Activated naive CD8-positive, alpha-beta T cell treated with anti-CD3 and anti-CD28 coated beads, Interleukin-2, amount 50 U/mL, for 24 hours (primary cell): ENCODE measurements at places on chromosomes 3 and 15.
A peak's percentile ranks its signal among the peaks of the same experiment; 100 is the strongest.

DNA sequence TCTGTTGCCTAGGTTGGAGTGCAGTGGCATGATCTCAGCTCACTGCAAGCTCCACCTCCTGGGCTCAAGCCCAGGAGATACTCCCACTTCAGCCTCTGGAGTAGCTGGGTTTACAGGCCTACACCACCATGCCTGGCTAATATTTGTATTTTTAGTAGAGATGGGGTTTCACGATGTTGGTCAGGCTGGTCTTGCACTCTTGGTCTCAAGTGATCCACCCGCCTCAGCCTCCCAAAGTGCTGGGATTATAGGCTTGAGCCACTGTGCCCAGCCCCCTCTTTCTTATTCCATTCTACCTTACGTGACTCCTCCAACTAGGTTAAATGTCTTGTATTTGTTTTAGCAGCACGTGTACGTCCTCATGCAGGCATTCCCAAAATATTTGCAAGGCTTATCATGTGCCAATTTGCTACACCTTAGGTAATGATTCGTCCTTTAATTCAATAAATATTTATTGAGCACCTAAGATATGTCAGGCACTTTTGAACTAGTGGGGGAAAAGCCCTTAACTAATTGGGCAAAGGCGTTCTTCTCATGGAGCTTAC lies 14.9 kb upstream of the MAGI1 start:
- no peak for DNase-seq

- no peak for DNase-seq
Measured at GRCh38 chr3:122427857-122428471, 12.1 kb upstream of the WDR5B start.

DNA sequence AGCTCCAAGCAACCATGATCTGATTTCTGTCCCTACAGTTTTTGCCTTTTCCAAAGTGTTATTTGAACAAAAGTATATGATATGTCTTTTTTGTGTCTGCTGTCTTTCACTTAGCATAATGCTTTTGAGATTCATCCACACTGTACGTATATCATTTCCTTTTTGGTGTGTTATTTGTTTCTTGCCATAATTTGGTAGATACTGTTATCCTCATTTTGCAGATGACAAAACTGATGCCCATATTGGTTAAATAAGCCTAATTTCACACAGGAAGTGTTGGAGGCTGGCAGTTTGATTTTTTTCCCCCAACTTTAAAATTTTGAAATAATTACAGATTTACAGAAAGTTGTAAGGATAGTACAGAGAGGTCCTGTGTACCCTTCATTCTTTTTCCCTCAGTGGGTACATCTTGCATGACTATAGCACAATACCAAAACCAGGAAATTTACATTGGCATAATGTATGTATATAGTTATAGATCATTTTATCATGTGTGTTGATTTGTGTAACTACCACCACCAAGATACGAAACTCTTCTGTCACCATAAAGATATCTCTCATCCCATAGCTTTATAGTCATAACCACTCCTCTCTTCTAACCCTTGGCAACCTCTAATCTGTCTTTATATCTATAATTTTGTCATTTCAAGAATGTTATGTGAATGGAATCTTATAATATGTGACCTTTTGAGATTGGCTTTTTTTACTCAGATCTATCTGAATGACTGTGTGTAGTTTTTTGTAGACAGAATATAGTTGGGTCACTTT lies 55.6 kb downstream of the RASA2 start:
- no peak for DNase-seq

DNA sequence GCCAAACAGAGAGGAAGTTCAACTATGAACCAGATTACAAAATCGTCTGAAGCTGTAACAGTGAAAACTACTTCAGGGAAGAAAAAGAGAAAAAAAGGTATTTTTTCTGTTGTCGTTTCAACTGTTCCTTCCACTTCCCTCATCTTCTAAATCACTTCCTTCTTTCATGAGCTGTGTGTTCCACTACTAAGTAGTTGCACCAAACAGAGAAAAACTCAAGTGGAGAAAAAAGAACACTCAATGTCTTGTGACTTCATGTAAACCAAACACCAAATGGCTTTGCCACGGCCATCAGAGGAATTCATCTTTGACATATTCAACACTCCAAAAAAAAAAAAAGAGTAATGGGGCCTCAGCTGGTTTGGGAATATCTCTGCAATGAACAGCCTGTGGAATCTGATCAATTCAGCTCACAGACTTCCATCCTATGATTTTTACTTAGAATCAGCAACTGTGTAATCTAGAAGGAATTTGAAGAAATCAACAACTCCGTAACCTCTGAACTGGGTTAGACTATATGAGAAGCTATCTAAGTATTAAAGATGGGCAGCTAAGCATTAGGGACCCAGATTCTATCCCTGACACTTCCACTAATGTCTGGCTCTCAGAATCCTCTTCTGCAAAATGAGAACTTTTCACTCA lies 47.5 kb upstream of the RNF7 start:
- DNase-seq, result no peak

GRCh38 chr3:156533205-156533604 lies 21.7 kb downstream of the SSR3 start:
- no peak for DNase-seq

GRCh38 chr15:57445872-57446271 lies 69.6 kb downstream of the CGNL1 start:
- DNase-seq, result no peak

- no peak for DNase-seq
Measured at GRCh38 chr15:67039384-67040075, 25.9 kb upstream of the SMAD3 start.

- DNase-seq, result no peak
Measured at GRCh38 chr3:153273217-153273616, 111.2 kb downstream of the RAP2B start.

DNA sequence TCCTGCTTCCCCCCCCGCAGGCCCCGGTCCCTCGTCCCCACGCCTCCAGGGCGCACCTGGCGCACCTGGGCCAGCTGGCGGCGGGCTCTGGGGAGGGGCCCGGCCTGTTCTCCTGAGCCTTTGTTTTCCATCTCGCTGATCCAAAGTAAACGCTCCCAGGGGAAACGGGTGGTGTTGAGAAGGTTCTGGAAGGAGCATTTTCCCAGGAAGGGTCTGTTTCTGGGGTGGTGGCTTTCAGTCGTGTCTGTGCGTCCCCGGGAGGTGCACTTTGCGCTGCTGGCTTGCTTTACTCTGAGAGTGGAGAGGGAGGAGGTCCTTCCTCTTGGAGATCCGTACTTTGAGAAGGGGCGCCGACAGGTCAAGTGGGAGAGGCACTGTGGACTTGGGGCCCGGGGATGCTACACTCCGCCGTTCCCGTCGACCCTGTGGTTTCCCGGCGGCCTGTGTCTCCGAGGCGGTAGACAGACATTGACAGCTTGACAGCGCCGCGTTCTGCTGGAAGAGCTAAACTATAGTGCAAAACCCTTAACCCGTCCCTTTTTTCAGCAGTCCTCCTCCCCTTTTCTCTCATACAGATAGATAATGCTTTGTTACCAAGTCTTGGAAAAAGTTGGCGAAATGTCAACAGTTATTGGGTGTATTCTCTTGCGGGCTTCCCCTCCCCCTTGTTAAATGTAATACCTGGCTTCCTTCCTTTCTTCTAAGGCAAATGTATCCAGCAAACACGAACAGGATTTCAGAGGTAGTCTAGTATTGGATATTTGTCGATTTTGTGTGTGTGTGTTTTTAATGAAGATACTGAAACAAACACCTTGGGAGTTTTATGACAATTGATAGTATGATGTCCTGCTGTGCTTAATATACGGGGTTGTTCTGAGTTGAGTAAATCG lies 6.5 kb downstream of the TPM1 start:
- DNase-seq, result peak; percentile 43

DNA sequence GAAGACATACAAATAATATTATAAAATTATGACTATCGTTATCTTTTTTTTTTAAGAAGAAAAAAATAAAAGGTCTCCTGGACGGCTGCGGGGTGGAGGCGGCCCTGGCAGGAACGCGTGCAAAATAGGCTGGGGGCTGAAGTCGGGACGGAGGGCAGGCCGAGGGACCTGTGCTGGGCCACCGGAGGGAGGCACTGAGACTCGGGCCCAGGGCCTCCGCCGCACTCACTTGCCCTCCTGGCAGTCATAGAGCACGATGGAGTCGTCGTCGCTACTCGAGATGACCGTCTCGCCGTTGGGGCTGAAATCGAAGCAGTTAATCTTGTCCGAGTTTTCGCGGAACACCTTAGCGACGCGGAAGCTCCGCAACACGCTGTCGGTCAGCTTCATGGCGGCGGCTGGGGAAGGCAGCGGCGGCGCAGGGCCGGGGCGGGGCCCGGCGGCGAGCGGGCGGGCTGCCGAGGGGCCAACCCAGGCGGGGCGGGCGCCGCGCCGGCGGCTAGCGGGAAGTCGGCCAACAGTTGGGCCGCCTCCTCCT lies 408 bp downstream of the WDR82 start:
- peak; percentile 70 for DNase-seq

DNA sequence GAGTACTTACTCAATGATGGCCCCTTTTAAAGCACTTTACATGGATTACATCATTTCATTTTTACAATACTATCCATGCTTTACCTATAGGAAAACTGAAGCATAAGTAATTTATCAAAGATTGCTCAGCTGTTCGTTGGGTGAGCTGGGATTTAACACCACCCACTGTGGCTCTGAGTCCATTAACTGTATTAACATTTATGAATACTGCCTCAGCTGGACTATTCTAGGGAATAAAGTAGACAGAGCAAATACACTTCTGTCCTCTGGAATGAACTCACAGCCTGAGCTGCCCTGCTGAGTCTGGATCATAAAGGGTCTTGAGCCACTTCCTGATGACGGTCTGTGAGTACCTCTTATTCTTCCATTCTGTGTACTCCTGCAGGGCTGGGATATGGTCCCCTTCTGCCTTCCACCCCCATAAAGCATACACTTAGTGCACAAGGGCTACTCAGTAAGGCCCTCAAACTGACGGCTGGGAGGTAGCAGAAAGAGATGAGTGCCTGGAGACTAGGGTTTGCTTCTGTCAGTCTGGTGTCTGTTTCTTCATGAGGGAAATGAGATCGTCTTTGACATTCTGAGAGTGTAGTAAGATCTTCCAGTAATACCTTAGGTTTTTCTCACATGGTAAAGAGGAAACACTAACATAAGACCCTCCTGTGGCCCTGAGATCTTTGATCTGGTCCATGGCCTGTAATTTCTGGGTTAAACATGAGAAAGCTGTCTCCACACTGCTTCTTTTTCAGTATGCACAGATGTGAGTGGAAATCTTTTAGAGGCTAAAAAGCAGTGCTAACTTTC lies 12.6 kb upstream of the ST6GAL1 start:
- DNase-seq, result no peak

GRCh38 chr3:165193366-165194254 lies 2.6 kb downstream of the SLITRK3 start:
- DNase-seq, result no peak

GRCh38 chr3:31077021-31077601 lies 182.7 kb upstream of the GADL1 start:
- DNase-seq, result peak; percentile 41

DNA sequence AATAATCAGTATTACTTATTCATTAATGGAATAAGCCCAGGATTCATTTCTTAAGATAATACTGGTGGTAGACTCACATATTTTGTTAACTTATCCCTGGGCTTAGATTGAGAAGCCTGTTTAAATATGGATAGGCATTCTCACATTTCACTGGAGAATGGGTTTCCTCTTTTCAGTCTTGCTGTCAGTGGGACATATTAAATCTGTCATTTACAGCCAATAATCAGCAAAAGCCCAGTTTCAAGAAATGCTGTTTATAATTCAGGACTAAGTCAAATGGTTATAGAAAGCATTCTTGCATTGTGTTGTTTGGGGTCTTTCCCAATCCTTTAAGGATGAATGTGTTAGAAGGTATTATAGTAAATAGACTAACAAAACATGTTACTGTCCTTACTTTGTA lies 143.7 kb upstream of the NAALADL2 start:
- no peak for DNase-seq

DNA sequence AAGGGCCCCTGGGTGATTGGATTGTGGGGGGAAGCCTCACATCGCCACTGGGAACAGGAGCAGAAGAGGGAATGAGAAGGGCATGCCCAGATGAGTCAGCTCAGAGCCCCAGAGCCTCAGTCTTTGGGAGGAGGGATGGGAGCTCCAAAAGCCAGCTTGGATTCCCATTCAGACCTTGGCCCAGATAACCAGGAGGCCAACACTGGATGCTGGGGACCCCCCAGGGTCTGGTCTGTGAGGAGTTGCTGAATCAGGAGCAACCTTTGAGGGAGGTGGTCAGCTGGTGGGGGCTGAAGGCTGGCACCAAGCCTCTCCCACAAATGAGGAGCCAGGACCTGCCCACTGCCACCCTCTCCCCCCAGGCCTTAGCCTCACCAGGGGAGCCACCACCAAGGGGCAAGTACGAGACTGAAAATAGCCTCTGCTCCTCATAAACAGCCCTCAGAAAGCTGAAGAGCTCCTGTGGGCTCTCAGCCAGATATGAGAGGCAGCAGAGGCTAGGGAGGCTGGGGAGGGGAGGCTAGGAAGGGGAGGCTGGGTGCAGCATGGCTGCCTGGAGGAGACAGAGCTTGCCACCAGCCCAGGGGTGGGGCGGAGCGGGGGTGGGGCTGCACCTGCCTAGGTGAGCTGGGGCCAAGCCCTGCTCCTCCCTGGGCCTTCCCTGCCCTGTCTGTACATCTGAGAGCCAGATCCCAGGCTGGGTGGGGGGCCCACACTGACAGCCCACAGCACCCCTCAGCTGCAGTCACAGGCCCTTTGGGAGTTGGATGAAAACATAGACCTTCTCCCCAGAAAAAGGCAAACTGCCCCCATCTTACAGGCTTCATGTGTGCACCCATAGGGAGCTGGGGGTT lies 99.8 kb downstream of the SEC22A start:
- no peak for DNase-seq

DNA sequence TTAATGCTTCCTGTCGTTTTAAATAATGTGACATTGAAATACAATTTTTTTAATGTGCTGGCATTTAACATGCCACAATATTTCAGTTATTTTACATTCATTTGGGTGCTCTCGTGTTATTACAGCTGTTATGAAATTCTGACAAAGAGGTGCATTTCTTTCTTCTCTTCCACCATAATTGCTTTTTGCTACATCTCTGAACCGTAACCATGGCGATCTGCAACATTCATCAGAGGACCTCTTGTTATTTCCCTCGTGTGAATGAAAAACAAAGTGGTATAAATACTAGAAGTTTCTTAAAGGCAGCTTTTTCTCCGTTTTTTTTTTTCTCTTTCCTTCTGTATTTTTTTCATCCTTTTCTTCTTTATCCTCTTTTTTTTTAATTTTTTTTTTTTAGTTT lies 316.4 kb downstream of the MCTP2 start:
- no peak for DNase-seq

- DNase-seq, result no peak
Measured at GRCh38 chr3:126464494-126464893, 11.2 kb downstream of the ZXDC start.

GRCh38 chr15:36363335-36363734 lies 216.1 kb upstream of the CDIN1 start:
- DNase-seq, result no peak

- no peak for DNase-seq
Measured at GRCh38 chr3:50125541-50126286, 29.4 kb upstream of the SEMA3F start.

- DNase-seq, result no peak
Measured at GRCh38 chr3:47251689-47252088, 30.9 kb downstream of the KIF9 start.
